IPS DF 6.9 (cell line): ENCODE measurements at places on chromosomes 7 and 10.

GRCh38 chr7:32206488-32206887, 136.3 kb upstream of the PDE1C start:
- DNase-seq, result no peak

GRCh38 chr10:124007773-124008145, 85.6 kb downstream of the CHST15 start:
- no peak for DNase-seq

DNA sequence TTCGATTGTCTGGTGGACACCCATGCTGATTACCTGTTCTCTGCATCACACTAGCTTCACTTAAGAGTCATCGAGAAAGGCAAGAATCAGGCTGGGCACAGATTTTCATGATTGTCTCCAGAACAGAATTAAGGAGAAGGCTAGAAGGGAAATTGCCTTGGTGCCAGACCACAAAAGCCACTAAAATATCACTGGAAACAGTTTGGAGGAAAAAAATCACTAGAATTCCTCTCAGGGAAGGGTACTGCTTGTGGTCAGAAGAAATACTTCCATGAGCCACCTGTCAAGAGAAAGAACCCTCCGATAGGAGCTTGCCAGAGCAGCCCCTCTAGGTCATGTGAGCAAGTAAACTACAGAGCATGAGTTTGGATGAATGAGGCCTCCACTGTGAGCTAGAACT, 269.3 kb upstream of the TEX47 start:
- no peak for DNase-seq

GRCh38 chr10:91080776-91081175, 139.7 kb upstream of the PCGF5 start:
- DNase-seq, result no peak

GRCh38 chr7:17520941-17521340, 222.5 kb downstream of the AHR start:
- no peak for DNase-seq

GRCh38 chr10:13956826-13957225, 370.1 kb downstream of the PRPF18 start:
- DNase-seq, result no peak

- no peak for DNase-seq
These were observed 86.8 kb downstream of the CPEB3 start for GRCh38 chr10:92203919-92204623.

- no peak for DNase-seq
These were observed 269.9 kb upstream of the IMMP2L start for GRCh38 chr7:111832174-111832573.

- no peak for DNase-seq
These were observed 72.9 kb downstream of the ITIH5 start for GRCh38 chr10:7593905-7594304.

DNA sequence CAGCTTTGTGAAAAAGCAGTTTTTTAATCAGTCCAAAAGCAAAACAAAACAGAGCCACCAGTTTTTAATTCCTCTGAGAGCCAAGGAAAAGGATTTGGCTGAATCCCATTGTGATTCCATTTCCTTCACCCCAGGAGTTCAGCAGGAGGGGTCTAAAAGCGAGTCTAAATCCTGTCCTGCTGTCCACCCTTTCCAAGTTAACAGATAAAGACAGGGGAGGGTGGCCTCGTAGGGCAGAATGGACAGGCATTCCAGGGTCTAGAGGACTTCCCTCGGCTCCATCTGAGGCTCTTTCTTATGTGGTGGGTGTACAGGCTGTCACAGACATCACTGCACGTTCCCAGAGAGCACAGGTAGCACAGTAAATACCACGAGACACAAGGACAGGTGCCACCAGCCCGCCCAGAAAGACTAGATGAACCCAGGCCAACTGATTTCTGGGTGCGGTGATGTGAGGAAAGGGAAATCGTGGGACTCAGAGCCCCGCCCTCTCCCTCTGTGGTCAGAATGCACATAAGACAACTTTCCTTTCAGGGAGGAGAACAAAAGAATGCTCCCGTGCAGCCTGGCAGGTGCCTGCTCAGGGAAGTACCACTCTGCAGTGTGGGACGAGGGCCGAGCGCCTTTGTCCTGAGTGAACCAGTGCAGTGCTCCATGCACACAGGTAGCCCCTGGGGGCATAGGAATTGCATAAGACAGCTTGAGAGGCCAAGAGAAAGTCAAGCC, 119.7 kb downstream of the ABLIM1 start:
- no peak for DNase-seq

DNA sequence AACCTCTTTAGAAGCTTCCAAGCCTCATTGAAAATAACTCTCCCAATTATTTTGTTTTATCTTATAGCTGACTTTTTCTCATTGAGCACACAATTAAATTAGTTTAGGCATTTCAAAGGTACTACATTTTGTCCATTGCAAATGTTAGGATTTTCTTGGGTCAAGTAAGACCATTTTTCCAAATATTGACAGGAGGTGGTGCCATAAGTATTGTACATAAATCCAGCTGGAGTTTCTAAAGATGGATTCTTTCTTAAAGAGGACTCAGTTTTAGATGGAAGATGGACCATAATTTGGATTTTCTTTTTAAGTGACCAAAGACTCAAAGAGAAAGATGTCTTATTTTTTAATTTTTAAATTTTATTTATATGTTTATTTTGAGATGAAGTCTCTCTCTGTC, 12.3 kb upstream of the OPN4 start:
- DNase-seq, result no peak

DNA sequence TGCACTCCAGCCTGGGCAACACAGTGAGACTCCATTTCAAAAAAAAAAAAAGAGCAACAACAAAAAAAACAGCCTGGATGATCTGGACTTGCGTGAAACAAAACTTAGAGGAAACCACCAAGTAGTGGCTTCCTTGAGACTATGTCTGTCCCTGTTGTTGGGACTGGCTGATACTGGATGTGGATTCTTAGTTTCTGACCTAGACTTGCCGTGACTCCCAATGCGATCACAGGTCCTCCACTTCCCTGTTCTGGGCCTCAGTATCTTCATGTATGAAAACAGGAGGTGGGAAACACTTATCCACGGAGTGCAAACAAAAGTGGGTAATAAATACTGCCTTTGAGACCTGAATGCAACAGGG, 125.7 kb downstream of the PRPF18 start:
- no peak for DNase-seq

GRCh38 chr10:6072215-6072934, 10.2 kb upstream of the IL2RA start:
- DNase-seq, result no peak

DNA sequence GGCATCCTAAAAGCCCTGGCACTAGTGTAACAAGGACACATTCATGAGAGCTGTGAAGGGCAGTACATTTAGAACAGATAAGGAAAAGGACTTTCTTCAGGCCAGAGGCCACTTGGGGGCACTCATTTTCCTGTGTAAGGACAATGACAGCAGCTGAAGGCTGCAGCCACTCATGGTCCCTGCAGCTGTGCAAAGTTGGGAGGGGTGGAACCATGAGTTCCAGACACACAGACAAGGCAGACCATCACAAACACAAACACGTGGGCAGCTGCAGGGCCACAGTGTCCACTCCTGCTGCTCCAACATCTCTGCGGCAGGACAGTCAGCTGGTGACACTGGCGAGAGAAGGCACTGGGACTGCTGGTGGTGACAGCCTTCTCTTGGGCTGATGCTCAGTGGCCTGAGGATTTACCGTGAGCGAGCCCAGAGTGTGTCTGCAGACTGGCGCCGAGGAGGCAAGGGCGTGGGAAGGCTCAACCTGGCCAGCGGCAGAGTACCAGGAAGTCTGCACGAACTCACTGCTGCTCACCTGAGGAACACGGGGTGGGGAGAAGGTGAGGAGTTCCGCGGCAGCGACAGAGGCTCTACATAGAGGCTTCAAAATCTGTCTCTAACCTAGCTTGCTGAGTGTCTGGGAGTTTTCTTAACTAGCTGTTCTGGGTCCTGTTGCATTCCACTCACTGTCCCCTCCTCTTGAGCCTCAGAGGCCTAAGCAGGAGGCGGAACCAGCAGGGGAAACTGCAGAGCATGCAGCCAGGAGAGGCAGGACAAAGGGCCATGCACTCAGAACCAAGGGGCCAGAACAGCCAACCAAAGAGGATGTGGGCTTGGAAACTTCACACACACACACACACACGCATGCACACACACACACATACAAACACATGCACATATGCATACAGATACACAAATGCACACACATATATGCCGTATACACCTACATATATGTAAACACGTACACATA, 76.5 kb upstream of the DDC start:
- no peak for DNase-seq

- no peak for DNase-seq
These were observed 170.9 kb upstream of the RHEB start for GRCh38 chr7:151690606-151691005.

GRCh38 chr10:126277181-126277580, 111.1 kb downstream of the ADAM12 start:
- DNase-seq, result no peak

- no peak for DNase-seq
These were observed 126.7 kb downstream of the CPEB3 start for GRCh38 chr10:92164036-92164696.

DNA sequence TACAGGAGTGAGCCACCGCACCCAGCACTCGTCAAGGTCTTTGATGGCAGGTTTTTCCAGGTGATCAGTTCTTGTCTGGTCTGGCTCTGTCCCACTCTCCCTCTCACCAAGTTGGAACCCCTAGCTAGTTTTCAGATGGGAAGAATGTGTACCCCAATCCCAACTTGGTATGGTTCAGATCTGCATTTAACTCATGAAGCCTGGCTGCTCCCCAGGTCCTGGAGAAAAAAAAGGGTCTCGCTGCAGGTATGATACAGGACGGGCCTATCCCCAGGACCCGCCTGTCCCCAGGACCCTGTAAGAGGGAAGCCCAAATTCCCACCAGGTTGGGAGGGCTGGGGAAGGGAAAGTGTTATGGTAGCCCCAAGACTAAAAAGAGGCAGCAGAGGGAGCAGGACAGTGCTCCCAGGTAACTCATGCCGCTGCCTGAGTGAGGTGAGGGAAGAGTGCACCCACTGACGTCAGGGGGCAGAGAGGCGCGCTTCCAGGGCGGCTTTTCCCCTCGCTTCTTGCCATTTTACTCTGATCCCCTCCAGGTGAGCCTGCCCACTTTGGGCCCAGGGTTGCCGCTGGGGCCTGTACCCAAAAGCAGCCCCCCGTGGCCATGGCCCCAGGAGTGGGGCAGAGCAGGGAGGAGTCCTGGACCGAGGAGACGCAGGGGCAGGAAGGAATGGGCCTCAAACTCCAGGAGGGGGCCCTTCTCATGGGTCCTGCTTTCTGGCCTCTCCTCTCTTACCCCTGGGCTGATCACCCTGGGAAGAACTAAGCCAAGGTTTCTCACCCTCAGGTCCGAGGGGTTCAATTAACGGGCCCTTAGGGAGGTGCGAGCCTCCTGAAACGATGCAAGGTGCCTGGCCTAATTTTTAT, 36.4 kb upstream of the SRRM3 start:
- DNase-seq, result no peak
